ENCODE measurements at places on chromosomes 3 and 15. TPM values are rescaled to one million over a fixed set of nuclear protein-coding genes. Genes with fewer than 3 reads are reported as not detected.

The CORO2B gene
- under 0.01 TPM for total RNA-seq

The CLRN1 gene
- not detected for total RNA-seq

The ARNT2 gene
- 0.50 TPM for total RNA-seq

The ZNF80 gene
- not detected for total RNA-seq

The IL16 gene
- 0.07 TPM for total RNA-seq

The PAK6 gene
- 20.3 TPM for total RNA-seq

The SLC9A9 gene
- 8.9 TPM for total RNA-seq

The APBA2 gene
- 5.1 TPM for total RNA-seq

The SLC12A8 gene
- 16.1 TPM for total RNA-seq

The NR1I2 gene
- under 0.01 TPM for total RNA-seq

The IGSF11 gene
- total RNA-seq = 0.21 TPM

The HTR3E gene
- not detected for total RNA-seq

The RASL12 gene
- not detected for total RNA-seq

The CCDC39 gene
- under 0.01 TPM for total RNA-seq

The NOX5 gene
- total RNA-seq = under 0.01 TPM

The PSTPIP1 gene
- total RNA-seq = 0.36 TPM

The LRRC2 gene
- total RNA-seq = 0.36 TPM

The MYRIP gene
- total RNA-seq = not detected

The BLM gene
- 0.34 TPM for total RNA-seq

The TICRR gene
- total RNA-seq = under 0.01 TPM

The ECE2 gene
- not detected for total RNA-seq

The C2CD4A gene
- total RNA-seq = 3.0 TPM

All from nasal cavity respiratory epithelium epithelial cell of viscerocranial mucosa (primary cell).